Pancreas (tissue), 10 donors: ENCODE measurements at places on chromosomes 5 and 9.

DNA sequence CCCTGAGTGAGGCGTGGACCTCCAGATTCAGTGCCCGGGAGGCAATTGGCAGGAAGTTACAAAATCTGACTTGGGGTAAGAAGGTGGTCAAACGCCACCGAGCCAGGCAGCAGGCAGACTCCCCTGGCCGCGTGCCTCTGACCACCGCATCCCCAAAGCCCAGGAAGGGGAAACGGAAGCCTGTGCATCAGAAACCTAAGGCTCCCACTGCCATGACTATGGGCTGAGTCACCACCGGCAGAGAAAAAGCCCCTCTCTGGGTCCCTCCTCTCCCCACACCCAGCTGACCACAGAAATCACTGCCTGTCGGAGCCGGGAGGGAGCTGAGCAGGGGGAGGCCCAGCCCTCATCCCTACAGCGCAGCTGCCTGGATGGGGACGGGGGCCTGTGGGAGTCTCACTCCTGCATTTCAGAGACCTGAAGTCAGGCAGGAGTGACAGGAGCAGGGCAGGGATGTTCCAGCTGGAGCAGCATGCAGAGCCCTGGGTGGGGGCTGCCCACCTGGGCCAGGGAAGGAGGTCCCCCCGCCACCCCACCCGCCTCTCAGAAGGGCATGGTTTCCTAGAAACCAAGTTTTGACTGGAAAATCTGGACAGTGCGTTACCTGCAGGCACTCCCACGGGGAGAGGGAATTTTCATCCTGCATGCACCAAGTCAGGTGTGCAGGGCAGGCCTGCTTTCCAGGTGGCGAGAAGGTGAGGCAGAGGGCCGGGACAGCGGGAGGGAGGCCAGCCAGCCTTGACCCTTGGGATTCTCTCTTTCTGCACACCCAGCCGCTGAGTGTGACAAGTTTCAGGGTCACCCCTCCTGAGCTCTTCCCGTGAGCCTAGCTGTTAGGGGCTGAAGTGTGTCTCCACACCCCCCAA is 68.2 kb downstream of the LRSAM1 start:
- DNase-seq, result peak; percentile 54

DNA sequence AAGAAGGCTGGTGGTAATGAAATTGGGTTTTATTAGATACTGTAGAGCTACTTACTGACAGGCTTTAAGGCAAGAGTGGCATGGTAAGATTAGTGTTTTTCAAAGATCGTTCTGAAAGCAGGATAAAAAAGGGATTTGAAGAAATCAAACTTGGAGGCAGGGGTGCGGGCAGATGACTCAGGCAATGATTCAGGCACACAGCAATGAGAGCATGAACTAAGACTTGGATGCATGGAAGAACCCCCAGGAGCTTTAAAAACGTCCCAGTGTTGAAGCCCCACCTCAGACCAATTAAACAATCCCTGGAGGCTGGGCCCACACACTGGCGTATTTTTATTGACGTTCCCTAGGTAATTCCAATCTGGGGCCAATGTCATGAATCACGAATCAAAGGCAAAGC is 102.5 kb downstream of the SREK1 start:
- DNase-seq, result no peak

- no peak for DNase-seq
Measured at GRCh38 chr5:123671042-123671441, 159.1 kb downstream of the CSNK1G3 start.

- no peak for DNase-seq
Measured at GRCh38 chr5:107968998-107969397, 298.3 kb upstream of the EFNA5 start.

DNA sequence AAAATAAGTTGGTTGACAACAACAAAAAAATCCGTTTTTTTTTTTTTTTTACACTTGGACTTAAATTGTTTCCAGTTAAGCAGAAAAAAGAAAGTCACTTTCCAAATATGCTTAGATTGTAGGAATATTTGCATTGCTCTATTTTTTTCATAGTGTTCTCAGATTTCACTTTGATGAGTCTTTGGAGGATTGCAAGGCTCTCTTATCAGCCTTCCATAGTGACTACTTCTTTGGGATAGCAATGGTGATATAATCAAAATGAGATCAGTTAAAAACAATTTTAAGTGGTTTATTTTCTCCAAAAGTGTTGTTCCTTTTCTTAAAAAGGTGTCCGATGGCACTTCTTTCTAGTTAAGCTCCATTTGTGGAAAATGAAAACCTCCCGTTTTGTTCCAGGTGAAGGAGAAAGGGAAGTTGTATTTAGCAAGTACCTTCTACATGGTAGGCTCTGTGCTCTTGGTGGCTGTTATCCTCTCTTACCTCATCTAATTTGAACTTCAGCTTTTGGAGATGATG is 3.9 kb downstream of the RASGRF2 start:
- DNase-seq, result no peak

DNA sequence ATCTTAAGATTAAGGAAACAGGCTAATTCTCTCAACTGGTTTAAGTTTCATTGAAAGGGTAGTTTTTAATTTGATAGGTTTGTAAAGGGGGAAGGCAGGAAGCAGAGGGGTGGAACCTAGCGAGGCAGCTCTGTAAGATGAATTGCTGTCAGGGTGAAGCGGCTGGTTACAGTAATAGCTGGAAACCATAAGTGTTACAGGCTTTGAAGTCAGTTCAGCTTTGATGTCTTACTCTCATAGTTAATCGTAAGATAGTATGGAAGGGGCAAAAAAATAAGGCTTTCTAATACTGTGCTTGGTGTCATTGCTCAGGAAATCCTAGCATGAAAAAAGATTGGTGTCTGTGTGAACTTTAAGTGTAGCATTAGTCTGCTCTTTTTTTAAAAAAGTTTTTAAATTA is 20.3 kb downstream of the POU5F2 start:
- no peak for DNase-seq

DNA sequence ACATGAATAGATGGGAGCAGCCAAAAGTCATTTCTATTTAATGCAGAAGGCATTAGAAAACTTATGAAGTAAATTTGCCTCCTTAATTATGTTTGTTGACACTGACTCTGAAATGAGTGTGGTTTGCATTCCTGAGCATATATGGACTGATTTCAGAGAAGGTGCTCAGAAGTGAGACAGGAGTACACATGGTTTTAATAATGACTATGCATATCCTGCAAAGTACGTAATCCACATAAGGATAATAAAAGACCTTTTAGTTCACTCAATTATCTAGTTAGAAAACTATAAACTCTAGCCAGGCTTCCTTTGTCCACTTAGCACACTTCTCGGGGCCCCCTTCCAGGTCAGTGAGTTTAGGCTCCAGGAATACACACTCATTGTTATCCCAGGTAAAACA is 75.7 kb upstream of the SNX2 start:
- no peak for DNase-seq

DNA sequence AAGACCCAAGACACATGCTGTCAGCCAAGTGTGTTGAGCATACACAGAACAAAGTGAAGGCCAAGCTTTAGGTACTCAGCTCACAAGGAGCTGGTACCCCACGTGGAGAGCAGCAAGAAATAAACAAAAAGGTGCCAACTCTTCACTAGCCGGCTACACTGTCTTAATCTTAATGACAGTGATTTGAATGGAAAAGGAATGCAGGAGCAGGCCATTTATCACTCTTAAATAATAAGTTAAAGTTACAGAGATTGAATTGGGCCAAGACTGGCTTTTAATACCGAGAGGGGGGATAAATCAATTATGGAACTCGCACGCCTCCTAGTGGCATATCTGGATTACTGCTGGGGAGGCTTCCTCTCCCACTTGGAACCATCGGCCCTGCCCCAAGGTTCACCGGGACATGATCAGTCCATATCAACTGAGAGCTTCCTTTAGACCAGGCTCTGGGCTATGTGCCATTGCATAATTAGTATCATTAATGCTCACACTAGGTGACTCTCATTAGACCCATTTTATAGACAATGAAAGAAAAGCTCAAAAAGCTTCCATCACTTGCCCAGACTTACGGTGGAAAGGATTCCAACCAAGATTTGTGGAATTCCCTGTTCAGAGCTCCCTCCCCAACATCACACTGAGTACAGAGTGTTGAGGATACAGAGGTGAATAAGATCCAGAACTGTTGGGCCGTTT is 94.0 kb downstream of the ACTL7B start:
- DNase-seq, result peak; percentile 34

DNA sequence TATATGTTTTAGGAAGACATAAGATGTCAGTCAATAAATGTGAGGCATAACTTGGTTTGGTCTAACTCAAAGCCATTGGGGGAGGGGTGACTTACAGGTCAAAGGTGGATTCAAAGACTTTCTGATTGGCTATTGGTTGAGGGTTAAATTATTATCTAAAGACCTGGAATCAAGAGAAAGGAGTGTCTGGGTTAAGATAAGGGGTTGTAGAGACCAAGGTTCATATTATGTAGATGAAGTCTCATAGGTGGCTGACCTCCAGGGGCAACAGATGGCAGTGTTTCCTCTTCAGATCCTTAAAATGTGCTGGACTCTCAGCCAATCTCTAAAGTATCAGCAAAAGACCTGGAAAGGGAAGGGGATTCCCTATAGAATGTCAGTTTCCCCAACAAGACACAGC is 51.3 kb upstream of the MINAR2 start:
- DNase-seq, result no peak

DNA sequence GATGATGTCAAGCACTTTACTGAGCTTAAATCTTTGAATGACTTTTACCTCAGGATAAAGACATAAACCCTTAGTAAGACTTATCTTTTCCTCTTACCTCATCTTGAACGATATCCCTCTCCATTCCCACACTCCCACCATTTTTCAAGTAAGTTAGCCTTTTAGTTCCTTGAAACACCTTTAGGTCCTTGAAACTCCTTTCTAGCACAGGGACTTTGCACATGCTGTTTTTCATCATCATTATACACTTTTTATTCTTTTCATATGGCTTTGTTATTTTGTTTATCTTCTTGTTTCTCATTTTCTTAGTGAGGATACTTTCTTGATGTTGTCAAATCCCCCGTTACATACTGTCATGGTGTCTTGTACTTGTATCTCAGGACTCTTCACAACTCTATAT is 24.8 kb downstream of the YTHDC2 start:
- no peak for DNase-seq

- DNase-seq, result no peak
Measured at GRCh38 chr5:176888016-176888864, 10.9 kb downstream of the HK3 start.

- no peak for DNase-seq
Measured at GRCh38 chr9:4955836-4956235, 29.2 kb upstream of the JAK2 start.

- DNase-seq, result no peak
Measured at GRCh38 chr9:20379804-20380225, 242.5 kb downstream of the MLLT3 start.

GRCh38 chr9:89494199-89494598 is 3.7 kb downstream of the SEMA4D start:
- DNase-seq, result no peak

- DNase-seq, result peak; percentile 71
Measured at GRCh38 chr9:113581865-113582697, 118.6 kb downstream of the RGS3 start.

DNA sequence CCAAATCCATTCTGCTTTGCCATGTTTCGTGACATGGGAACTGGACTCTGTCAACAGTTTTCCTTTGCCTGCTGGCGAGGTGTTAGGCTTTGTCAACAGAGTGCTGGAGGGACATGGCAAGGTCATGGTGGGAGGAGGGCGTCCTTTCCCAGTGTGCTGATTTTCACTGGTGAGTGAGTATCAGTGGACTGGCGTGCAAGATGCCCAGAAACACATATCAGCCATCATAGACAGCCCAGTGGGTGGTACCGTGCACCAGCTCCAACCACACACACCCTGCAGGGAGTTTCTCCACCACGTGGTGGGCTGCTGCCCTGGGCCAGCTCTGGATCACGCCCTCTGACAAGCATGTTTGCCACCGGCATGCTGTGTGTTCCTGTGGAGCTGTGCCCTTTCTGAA is 50.0 kb upstream of the ABL1 start:
- DNase-seq, result no peak

DNA sequence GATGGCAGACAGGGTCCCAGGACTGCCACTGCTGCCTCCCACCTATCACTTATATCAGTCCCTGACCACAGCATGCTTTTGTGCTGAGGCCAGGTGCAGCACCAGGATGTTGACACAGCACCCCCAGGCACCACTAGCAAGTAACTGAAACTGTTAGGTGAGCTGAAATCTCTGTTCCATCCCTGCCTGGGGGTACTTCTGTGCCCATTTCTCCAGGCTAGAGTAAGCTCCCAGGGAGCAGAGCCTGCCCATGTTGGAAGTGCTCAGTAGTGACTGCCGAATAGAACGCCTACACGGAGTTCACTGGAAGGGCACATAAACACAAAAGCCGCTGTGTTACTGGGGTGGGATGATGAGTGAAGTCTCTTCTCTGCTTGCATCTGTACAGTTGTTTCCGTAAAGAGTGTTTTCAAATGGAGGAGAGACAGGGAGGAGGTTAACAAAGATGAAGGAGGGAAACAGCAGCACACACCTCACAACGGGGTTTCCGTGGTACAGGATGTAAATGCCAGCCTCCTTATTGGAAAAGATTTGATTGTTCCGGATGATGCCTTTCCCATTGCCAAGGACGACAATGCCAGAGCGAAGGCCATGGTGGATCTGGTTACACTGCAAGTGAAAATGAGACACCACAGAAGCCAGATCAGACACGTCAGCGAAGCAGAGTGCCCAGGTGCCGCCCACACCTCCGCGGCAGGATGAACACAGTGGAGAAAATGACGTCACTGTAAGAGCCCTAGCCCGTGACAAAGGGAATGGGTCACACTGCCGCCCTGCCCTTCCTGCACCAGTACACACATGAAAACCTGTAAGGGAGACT is 43.1 kb downstream of the POLR1E start:
- DNase-seq, result no peak

DNA sequence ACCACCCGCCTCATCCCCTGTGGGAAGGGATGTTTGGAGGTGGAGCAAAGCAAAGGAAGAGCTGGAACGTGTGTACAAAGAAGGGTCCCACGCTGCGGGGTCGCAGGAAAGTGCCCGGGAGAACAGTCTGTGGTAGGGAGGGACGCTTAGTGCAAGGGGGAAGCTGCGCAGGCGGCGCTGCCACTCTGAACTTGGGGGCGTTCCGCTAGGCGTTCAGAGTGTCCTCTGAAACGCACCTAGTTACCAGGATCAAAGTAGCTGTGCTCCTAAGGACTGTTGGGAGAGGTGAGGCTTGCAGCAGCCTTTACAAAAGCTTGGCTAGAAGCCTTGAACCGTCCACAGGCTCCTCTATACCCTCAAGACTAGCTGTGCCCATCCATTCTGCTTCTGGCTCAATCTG is 29.3 kb upstream of the PDE8B start:
- peak; percentile 21 for DNase-seq

DNA sequence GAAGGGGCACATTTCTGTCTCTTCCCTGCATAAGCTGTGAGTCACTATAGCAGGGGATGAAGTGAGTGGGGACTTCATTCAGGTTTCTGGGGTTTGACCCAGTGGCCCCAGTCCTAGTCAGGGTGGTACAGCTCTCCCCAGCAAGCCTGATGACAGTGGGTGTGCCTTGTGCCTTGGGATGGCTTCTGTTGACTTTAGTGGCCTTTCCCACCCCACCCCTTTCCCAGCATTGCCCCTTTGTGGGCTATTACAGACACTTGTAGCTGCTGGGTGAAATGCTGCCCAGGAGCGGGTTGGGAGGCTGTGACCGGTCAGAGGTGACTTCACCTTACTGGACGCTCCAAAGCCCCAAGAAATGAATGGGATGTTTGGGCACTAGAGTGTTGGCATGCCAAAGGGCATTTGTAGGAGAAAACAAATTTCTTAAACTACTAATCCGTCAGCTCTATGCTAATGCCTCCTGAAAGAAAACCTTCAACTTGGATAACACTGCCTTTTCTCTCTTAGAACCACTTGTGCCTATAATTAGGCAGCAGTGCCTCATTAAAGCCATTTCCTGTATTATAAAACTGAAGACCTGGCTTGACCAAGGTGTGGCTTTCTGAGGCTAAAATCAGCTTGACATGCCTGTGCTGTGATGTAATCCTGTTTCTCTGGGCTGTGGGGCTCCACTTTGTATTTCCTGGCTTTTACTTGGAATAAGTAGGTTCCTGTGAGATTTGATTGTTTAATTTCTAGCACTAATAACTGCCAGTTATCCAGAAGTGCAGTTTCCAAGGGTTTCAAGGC is 119.0 kb upstream of the SLC25A48 start:
- DNase-seq, result no peak
